ENCODE measurements at places on chromosomes 5 and 9.
A peak's percentile ranks its signal among the peaks of the same experiment; 100 is the strongest.

DNA sequence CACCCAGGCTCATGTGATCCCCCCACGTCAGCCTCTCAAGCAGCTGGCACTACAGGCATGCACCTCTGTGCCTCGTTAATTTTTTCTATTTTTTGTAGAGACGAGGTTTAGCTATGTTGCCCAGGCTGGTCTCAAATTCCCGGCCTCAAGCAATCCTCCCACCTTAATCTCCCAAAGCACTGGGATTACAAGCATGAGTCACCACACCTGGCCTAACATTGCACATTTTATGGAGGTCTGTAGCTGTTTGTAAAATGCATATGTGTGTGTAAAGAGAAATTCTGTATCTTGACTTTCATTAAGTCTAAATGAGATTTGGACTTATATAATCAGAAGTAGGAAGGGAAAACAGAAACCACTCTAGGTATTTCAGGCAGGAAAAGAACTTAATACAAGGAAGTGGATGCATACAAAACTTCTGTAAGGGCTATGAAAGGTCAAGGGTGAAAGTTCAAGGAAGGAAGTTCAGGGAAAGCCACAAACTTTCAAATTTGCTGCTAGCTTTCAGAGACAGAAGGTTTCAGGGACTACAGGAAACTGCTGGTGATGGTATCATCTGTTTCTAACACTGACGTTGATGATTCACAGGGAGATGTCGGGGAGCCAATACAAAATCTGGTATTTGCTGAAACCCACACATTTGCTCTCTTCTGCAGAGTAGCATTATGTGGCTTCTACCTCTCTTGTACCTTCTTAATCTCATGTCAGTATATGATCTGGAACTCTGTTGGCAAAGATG, 209.4 kb downstream of the PIK3R1 start:
- H3K4me3 ChIP-seq = no peak overlapping the region
- peaks cover 4% of the 10 kb centered on the region for H3K36me3 ChIP-seq
- no peak for DNase-seq
- H3K4me1 ChIP-seq = peaks cover 29% of the 10 kb centered on the region
- peaks cover 5% of the 10 kb centered on the region for H3K27me3 ChIP-seq
- H3K27ac ChIP-seq = peak overlapping the region; percentile 15

- DNase-seq = no peak
- no peaks in the 10 kb centered on the region for H3K36me3 ChIP-seq
- H3K27me3 ChIP-seq = peaks cover 19% of the 10 kb centered on the region
- no peak overlapping the region for H3K4me3 ChIP-seq
- no peak overlapping the region for H3K27ac ChIP-seq
Measured at GRCh38 chr5:8600843-8601242, 731.9 kb downstream of the MTRR start.

GRCh38 chr5:16547200-16547842, 69.5 kb downstream of the RETREG1 start:
- H3K36me3 ChIP-seq = no peaks in the 10 kb centered on the region
- no peak overlapping the region for H3K4me3 ChIP-seq
- no peaks in the 10 kb centered on the region for H3K4me1 ChIP-seq
- no peak for DNase-seq
- no peak overlapping the region for H3K27ac ChIP-seq
- no peaks in the 10 kb centered on the region for H3K27me3 ChIP-seq

- peaks cover 4% of the 10 kb centered on the region for H3K4me1 ChIP-seq
- no peak for DNase-seq
- no peaks in the 10 kb centered on the region for H3K27me3 ChIP-seq
- peaks cover 4% of the 10 kb centered on the region for H3K36me3 ChIP-seq
Measured at GRCh38 chr9:91131433-91131839, 230.3 kb downstream of the AUH start.

DNA sequence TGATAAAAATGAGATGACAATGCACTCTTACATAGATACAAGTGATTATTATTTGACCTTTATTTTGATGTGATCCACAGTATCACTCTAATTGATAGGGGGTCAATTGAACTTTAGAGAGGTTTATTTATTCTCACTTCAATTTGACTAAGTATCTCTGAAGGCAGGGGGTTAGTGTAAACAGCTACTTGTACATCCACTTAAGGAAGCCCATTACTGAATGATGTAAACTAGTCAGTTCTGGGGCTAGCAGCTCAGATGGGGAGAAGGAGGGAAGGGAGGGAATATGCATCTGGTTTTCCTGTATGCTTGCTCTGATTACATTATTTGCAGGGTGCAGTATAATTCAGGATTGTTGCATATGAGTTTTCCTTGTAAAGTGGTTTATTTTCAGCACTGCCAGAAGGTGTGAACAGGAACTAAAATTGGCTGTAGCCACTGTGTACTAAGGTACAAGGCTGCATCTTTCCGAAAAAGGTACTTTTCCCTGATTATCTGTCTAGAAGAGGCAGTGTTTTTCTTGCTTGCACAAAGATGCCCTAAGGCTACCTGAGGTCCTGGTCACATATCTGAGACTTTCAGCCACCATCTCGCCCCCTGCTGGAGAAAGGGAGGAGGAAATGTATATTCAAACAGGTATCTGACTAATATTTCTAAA, 51.2 kb downstream of the MRPS27 start:
- DNase-seq = no peak
- peaks cover 23% of the 10 kb centered on the region for H3K36me3 ChIP-seq
- no peak overlapping the region for H3K27ac ChIP-seq
- H3K27me3 ChIP-seq = no peaks in the 10 kb centered on the region
- H3K4me1 ChIP-seq = no peaks in the 10 kb centered on the region

Measured in type B pancreatic cell (in vitro differentiated cells).